ENCODE measurements at places on chromosomes 7 and 10. TPM values are rescaled to one million over a fixed set of nuclear protein-coding genes. Genes with fewer than 3 reads are reported as not detected.

DNA sequence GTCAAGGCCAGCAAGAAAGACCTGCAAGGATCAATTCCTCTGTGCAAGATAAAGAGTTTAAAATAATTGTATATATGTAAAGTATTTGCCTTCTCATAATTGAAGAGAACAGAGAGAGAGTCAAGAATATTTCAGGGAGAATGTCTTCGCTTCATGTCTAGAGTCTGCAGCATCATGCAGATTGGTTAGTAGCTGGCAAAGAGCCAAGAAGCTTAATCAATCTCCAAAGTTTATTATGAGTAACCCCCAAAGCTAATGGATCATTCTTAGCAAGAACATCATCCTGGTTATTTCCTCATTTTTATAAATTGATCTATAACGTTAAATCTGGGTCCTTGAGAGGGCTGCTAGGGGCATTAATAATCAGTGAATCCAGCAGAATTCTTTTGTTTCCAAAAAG lies 38.9 kb upstream of the CTBP2 start:
- no peak for DNase-seq

DNA sequence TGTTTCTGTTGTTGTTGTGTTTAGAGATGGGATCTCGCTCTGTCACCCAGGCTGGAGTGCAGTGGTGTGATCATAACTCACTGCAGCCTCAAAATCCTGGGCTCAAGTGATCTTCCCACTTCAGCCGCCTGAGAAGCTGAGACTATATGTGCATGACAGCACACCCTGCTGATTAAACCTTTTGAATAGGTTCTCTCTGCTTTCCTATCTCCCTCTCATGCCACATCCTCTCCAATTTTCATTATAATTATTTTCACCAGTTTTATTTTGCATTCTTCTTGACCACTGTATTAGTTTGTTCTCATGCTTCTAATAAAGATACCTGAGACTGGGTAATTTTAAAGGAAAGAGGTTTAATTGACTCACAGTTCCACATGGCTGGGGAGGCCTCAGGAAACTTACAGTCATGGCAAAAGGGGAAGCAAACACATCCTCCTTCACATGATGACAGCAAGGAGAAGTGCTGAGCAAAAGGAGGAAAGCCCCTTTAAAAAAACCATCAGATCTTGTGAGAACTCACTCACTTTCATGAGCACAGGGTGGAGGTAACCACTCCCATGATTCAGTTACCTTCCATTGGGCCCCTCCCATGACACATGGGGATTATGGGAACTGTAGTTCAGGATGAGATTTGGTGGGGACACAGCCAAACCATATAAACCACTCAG lies 12.9 kb downstream of the AGK start:
- DNase-seq: no peak

GRCh38 chr10:95314192-95314918 lies 23.6 kb upstream of the PDLIM1 start:
- DNase-seq: no peak

DNA sequence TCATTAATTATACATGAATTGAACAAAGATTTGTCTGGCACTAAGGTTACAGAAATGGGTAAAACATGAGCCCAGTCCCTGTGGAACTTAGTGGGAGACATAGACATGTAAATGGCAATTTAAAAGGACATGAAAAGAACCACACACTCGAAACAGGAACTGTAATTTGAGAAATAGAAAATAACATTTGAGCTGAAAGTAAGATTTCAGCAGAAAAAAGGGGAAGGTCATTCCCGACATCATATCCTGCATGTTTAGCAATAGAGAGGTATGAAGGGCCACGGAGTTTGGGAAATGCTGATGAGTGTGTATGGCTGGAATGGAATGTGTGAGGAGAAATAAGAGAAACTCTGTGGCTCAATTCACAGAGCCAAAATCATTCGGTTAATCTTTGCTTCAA lies 175.4 kb upstream of the AHR start:
- no peak for DNase-seq

The PRKCQ gene
- 1.3 TPM for total RNA-seq

The POLR2J3 gene
- total RNA-seq: 32.5 TPM

The PNLIPRP2 gene
- not detected for total RNA-seq

The NOS3 gene
- total RNA-seq: 0.86 TPM

The ADRB1 gene
- total RNA-seq: not detected

All from glutamatergic neuron (in vitro differentiated cells).